ENCODE measurements at places on chromosomes 12 and 14.

- no peak for DNase-seq
These were observed 17.1 kb upstream of the SLC6A12 start for GRCh38 chr12:230925-231671.

- DNase-seq = no peak
These were observed 863.3 kb downstream of the BCL11B start for GRCh38 chr14:98408713-98409112.

- no peak for DNase-seq
These were observed 222.9 kb downstream of the SLC15A4 start for GRCh38 chr12:128600886-128601285.

DNA sequence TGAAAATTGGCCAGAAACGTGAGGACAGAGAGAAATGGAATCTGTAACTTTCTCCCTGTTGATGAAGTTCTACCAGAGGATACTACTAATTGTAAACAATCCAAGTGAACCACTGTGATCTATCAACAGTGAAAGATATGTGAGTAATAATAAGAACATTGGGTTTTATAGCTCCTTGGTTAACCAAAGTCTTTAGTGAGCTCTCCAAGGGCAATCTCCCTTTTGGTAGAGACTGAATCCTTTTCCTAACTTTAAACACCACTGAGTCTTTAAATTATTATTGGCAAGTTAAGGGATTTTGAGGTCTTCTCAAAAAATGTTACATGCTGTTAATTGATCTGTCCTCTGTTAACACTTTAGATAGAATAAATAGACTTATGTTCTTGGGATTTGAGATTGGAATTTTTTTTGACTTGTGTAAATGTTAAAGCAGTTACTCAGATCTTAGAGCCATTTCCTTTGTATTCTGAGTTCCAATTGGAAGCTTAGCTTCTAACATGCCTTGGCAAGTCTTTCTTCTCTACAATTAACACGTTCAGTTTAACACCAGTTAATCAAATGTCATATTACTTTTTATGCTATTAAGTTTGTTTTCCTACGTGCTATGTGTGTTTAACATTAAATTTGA is 338.2 kb upstream of the DDHD1 start:
- no peak for DNase-seq

Measured in CD4-positive, alpha-beta T cell treated with Interleukin-1 beta for 1 hour (primary cell).